ENCODE measurements at places on chromosomes 13 and 19.

DNA sequence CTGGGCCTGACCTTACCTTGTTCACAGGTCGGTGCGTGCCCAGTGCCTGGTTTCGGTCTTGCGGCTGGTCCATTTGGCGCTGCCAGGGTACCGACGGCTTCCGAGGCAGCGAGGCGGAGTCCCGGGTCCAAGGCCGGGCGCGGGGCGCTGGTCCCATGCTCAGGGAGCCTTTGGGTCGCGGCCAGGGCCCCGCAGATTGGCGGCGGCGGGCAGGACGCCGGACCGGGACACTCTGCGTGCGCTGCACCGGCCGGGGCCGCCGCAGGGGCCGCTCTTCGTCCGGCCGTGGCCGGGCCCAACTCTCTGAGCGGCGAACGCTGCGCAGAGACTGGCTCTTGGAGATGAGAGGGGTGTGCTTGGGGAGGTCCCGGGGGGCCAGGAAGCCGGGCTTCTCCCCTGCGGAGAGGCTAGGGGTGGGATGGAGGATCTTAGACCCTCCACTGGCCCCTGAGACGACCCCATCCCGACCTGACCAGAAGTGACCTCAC, 3.4 kb upstream of the WIZ start:
- no peak for DNase-seq

- DNase-seq: no peak
Measured at GRCh38 chr19:47096721-47097120, 16.9 kb downstream of the ZC3H4 start.

GRCh38 chr13:107275945-107276614, 708.1 kb upstream of the ARGLU1 start:
- DNase-seq: no peak

DNA sequence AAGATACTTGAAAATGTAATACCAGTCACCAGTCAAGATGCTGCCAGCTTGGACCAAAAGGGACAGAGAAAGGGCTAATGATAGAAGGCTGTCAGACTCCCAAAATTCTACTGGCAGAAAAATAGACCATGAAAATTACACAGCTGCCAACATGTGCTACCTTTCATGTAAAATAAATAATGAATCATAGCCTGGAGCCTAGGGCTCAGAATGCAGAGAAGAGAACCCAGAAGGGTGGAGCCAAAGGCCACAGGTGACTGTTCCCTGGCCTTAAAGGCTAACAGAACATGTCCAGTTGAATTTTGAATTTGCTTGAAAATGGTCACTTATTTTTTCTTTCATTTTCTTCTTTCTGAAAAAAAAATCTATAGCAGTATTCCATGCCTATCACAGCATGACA, 1827.0 kb upstream of the MIR17HG start:
- no peak for DNase-seq

GRCh38 chr19:41422955-41423354, 4.2 kb downstream of the B3GNT8 start:
- no peak for DNase-seq

DNA sequence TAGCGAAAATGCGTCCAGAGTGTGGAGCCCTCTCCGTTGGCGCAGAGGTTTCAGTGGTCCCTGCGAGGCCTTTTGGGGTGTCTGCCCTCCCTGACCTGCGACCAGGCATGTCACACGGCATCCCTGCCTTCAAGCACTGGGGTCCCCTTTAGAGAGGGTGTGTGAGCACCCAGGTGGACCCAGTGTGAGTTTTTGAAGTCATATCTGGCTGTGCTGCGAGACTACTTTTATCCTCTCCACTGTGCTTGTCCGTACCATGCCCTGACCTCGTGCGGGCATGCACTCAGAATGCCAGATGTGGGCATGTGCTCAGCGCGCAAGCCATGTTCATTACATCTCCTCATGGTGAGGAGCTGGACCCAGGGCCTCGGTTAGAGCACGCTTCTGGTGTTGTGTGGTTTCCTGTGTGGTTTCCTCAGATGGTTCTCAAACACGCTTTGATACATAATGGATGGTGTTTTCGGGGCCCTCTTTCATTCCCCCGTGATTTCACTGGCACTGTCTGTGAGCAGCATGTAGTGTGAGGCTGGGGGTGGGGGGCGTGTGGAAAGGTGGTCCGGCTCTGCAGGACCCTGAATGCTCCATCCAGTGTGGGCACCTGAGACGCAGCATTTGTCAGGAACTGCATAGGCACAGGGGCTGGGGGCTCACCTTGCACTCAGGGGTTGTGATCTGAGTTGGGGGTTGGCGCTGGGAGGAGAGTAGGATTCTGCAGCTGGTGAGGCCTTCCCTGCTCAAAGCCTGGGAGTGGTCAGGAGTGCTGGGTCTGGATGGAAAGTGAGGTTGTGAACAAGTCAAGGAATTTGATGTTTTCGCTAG, 2.3 kb downstream of the TFDP1 start:
- DNase-seq: peak; percentile 30

- DNase-seq: no peak
Measured at GRCh38 chr19:55311397-55311796, 13.7 kb downstream of the TMEM150B start.

Data from DND-41 (cell line).